ENCODE measurements at places on chromosomes 16 and 17. TPM values are rescaled to one million over a fixed set of nuclear protein-coding genes. Genes with fewer than 3 reads are reported as not detected.
A peak's percentile ranks its signal among the peaks of the same experiment; 100 is the strongest.

DNA sequence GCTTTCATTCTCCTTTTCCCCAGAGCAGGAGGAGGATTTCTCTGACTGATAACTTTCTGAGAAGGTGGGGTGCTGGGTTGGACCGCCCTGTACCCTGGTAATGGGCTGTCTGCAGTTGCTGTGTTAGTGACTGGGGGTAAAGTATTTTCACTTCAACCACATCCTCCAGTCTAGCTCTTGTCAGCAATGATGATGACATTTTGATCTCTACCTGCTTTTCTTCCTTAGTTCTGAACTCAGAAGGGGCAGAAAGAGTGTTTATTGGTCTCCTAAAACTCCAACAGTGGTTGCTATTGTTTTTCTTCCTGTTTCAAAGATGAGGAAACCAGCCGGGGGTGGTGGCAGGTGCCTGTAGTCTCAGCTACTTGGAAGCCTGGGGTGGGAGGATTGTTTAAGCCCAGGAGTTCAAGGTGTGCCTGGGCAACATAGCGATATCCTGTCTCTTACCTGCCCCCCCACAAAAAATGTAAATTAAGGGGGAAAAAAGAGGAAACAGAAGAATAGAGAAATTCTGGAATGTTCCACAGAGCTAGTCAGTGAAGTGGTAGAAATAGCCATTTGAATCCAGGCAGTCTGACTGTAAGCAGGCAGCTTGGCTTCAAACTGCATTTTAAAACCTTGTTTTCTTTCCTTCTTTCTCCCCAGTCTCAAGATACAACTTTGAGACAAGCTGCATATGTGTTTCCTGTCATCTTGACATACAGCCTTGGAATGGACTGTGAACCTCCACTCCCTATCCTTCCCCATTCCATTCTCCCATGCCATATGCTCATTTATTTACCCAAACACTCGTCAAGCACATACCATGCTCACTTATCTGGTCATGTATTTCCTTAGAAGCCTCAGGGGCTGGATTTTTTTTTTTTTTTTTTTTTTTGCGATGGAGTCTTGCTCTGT lies 3.3 kb upstream of the N4BP1 start:
- peak; percentile 90 for DNase-seq

USP31 gene
- 1.7 TPM for total RNA-seq

TERB1 gene
- total RNA-seq: 0.11 TPM

OTOP3 gene
- not detected for total RNA-seq

- DNase-seq: no peak
These were observed 85.1 kb downstream of the RGS9 start for GRCh38 chr17:65222214-65222738.

- peak; percentile 7 for DNase-seq
These were observed 93.6 kb upstream of the MPHOSPH6 start for GRCh38 chr16:82263521-82264143.

GRCh38 chr17:82791532-82791931 lies 39.7 kb downstream of the TBCD start:
- DNase-seq: no peak

GRCh38 chr16:57069635-57070370 lies 22.6 kb upstream of the CPNE2 start:
- no peak for DNase-seq

TPSB2 gene
- not detected for total RNA-seq

- no peak for DNase-seq
These were observed 165.5 kb upstream of the TBX2 start for GRCh38 chr17:61233991-61234750.

GRCh38 chr16:88662843-88663606 lies at the start of gene MVD:
Gene MVD, minus strand, starts transcription at chr16:88663091. Its CDS starts 11 bp downstream, at chr16:88663080.
- peak; percentile 98 for DNase-seq

DNA sequence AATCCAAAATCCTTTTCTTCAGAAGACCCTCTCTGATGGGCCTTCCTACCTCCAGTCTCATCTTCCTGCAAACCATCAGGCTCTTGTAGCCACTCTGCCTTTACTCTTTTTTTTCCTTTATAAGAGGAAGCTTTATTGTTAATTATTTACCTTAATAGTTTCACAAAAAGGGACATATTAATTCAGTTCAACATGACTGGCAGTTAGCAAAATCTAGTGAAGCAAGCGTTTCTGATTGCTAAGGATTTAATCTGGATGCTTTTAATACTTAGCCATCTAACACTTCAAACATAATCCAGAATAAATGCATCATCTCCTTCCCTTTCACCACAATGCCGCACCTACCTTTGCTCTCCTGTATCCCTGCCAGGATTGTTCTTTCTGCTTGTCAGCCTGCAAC lies 62.0 kb downstream of the SPACA3 start:
- no peak for DNase-seq

GRCh38 chr17:81910840-81911276 lies 341 bp downstream of the PCYT2 start:
- DNase-seq: no peak

CACNG1 gene
- total RNA-seq: not detected

PLCD3 gene
- 1.8 TPM for total RNA-seq

GSDMA gene
- not detected for total RNA-seq

DNA sequence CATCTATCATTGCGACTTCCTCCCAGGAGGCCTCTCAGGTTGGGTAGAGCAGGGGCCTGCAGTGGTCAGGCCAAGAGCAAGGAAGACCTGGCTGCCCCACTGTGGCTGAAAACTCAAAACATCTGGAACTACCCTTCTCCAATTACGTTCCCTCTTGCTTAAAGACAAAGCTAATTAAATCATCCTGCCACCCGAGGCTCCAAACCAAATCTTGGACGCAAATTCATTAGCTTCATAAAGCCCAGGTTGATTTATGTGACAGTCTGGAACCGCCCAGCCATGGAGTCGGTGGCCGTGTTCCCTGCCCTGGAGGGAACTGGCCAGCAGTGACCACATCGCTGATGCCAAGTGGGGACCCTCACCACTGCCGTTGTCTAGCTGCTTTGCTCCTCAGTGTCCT lies 21.4 kb downstream of the GRIN2C start:
- no peak for DNase-seq

RANBP10 gene
- 13.6 TPM for total RNA-seq

Measured in CD4-positive, alpha-beta T cell (primary cell).